Activated T-cell treated with anti-CD3 and anti-CD28 coated beads for 48 hours (primary cell): ENCODE measurements at places on chromosomes 12 and 14.

DNA sequence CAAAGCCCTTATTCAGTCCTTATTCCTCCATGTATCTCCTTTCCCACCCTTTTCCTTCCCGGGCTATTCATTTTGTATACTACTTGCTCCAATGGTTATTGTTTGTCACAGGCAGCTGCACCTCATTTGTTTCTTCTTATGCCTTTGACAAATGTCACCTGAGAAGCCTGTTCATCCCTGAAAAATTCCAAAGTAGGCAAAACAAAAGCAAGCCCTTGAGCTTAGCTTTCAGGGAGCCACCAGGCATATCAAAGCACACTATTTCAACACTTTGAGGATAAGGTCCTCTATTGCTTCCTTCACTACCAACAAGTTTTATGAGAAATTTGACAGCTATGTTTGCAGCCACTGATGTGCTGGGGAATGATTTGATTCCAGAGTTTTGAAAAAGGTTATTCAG, 738.7 kb upstream of the LMO3 start:
- DNase-seq, result no peak

GRCh38 chr12:102167821-102168604, 29.6 kb downstream of the PMCH start:
- no peak for DNase-seq

GRCh38 chr12:128564956-128565355, 258.8 kb downstream of the SLC15A4 start:
- no peak for DNase-seq

DNA sequence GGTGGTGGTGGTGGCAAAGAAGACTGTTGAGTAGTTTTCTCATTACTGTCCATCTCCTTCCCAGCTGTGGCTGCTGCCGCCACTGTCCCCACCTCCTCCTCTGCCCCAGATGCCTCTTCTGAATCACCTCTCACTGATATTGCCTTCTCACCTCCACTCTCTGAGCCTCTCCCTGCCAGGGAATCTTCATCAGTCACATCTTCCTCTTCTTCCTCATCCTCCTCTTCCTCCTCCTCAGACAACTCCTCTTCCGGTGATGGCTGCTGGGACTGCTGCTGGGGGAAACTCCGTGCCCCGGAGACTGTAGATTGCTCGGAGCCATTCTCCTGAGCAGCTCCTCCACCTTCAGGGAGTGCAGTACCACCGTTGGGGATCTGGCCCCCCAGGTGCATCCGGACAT, 2.9 kb downstream of the SALL2 start:
- no peak for DNase-seq

GRCh38 chr14:82313889-82314288, 780.2 kb upstream of the SEL1L start:
- no peak for DNase-seq

GRCh38 chr12:15629108-15629507, 160.1 kb downstream of the EPS8 start:
- DNase-seq, result no peak

DNA sequence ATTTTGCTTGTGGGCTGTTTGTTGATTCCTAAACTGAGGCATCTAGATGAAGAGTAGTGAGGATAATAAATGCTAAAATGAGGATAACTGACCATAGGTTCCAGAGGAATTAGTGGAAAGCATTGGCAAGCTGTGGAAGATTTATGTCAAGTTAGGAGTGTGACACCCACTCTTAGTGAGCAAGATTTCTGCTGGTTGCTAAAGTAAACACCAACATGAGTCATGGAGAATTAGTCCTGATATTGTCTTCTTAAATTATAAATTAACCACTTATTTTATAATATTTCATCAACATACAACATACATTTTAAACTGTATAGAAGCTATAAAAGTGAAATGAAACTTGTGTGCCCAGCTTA, 328.2 kb downstream of the RPL10L start:
- no peak for DNase-seq

- DNase-seq, result no peak
Measured at GRCh38 chr14:76742185-76742584, 19.1 kb upstream of the VASH1 start.

- DNase-seq, result no peak
Measured at GRCh38 chr12:91119089-91119488, 7.8 kb upstream of the LUM start.

DNA sequence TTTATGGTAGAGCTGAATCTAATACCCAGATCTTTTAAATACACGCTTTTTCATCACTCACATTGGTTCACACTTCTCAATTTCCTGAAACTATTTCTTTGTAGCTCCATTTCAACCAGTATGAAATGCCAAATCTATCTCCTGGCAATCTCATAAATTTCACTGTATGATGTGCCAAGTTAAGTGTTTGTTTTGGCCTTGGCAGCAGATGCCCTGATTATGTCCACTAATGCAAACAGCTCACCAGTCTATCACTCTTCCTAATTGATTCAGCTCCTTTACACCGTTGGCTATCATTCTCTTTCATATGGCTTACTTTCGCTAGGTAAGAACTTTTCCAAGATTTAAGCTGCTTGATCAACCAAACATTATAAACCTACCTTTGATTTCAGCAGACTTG, 58.6 kb downstream of the ZFC3H1 start:
- DNase-seq, result no peak

DNA sequence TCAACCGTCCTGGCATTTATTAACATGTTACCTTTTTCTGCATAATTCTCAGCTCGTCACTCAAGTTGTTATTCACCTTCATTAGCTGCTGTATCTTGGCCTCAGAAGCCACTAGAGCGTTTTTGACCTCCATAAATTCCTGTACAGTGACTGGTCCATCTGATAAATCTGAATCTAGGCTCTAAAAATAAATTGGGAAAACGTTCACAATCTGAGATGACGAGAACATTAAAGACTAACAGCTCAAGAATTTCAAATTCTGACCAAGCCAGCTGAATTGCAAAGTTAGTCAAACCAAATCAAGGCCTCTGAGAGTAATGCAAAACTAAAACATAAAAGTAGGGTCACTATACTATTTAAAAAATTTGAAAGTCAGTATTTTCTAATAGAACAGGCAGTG, 45.0 kb downstream of the GIT2 start:
- DNase-seq, result no peak

DNA sequence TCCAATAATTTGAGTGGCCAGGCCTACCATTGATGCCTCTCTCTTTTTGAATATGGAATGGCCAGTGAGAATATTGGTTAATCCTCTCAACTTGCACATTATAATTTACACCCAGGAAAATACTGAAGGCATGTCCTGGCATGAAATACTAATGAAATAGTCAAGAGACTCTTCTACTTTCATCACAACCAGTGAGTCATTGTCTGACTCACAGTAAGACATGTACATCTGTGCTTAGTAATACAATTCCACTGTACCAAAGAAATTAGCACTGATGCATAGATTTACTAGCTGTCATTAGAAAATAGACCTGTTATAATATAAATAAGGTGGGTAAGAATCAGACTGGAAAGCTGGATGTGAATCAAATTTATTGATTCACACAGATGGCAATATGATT, 31.6 kb downstream of the KCNC2 start:
- no peak for DNase-seq

- DNase-seq, result no peak
Measured at GRCh38 chr12:62928632-62929031, 6.3 kb downstream of the PPM1H start.

DNA sequence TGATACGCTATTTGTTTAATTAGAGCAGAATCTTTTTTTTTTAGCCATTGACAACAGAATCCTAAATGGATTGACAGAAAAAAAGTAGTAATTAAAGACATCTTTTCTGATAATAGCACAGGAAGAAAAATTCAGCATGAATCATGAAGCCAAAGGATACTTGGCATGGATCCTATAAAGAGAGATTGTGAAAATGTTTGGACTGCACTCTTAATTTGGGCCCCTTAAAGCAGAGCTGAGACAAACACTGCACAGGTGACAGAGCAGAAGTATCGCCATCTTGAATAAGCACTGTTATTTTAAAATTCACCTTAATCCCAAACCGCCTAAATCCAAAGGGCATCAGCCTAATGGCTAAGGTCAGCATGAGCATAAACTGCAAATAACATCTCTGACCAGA, 48.8 kb upstream of the SEL1L start:
- no peak for DNase-seq

DNA sequence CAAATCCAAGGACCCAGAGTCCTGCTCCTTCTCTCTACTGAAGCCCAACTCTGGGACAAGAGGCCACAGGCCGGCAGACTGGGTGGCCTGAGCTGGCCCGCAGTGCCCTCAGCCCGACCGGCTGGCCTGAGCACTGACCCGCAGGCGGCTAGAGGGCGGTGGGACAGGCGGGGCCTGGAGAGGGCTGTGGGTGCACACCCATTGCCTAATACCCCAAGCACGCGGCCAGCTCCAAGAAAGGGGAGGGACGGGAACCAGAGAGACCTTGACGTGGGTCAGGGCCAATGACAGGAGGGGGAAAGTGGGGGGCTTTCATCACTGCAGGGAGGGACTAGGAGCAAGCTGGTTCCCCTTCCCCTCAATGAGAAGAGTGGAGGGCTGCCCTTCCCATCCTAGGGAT, 2.0 kb upstream of the WNT10B start:
- no peak for DNase-seq

DNA sequence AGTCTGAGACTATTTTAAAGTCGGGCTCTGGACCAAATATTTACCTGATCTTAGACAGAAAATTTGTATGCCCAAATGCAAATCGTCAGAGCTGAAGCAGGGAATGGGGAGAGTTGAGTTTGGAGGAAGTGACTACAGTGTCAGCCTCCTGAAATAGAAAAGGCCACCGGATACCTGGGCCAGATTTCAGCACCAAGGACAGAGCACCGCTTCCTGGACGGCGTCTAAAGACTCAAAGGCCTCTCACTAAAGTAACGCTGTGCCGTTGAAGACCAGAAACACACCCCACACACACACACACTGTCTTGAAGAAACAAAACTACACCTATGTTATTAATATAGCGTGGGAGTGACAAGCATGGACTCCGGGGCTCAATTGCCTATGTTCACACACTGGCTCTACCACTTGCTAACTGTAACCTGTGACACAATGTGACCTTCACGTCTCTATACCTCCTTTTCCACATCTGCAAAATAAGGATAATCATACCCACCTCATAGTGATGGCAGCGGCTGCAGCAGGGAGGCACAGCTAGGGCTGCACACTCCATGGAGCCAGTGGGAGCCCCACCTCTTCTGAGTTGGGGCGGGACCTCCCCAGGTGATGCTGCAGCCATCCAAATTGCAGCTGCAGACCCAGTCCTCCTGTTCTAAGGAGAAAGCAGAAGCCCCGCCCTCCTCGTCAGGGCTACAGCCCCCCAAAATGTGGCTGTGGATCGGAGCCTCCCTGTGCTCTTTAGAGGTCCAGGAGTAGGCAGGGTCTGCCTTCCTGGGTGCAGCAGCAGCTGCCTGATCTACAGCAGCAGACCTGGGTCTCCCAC, 35.6 kb downstream of the KRT76 start:
- DNase-seq, result peak; percentile 40

DNA sequence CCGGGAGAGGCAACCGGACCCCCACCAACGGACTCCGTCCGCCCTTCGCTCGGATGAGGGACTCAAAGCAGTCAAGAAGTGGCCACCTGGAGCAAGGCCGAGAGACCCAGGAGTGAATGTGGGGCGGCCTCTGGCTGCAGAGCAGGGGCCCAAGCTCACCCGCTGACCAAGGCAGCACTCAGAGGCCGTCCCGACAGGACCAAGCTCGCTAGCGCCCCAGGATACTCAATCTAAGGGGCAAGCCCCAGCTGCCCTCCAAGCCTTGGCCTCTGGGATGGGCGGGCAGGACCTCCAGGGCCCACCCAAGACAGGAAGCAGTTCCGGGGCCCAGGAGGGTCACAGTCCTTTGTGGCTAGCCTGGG, 936 bp downstream of the AKT1 start:
- no peak for DNase-seq

- DNase-seq, result no peak
Measured at GRCh38 chr14:66037361-66037760, 448.8 kb upstream of the CCDC196 start.

GRCh38 chr12:57343703-57344378, 87.0 kb downstream of the R3HDM2 start:
- no peak for DNase-seq

DNA sequence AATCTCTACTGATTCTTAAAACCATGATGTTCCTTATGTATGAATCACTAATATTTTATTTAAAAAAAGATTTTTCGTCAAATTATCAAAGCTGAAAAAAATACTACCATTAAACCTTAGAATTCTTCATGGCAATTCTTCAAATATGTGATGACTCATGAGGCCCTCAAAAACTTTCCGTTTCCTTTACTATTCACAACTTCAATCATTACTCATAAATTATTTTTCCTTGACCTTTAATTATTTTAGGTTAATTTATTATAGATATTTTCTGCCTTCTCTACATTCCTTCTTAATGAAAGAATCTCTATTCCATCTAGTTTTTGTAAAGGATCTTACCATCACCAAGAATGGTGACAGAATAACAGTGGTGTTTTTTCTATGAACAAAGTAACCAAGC, 162.1 kb upstream of the SOX5 start:
- no peak for DNase-seq
